Activated naive CD4-positive, alpha-beta T cell (primary cell): ENCODE measurements at places on chromosomes 4 and X.
A peak's percentile ranks its signal among the peaks of the same experiment; 100 is the strongest.

DNA sequence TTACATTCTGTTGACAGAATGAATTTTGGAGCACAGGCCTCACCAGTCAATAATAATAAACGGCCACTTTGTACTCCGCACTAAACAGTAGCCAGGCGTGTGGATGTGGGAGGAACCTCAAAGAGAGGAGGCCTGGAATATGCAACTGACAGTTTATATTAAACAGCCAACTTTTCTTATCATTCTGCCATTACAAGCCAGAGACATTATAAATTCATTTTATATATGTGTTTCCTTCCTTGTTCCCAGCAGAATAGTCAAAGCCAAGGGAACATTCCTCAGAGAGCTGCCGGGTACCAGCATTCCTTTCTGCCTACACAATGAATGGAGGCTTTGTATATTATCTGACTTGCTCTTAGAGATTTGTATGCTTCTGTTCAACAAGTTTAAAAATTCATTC, 436.5 kb upstream of the FTHL17 start:
- DNase-seq = no peak

DNA sequence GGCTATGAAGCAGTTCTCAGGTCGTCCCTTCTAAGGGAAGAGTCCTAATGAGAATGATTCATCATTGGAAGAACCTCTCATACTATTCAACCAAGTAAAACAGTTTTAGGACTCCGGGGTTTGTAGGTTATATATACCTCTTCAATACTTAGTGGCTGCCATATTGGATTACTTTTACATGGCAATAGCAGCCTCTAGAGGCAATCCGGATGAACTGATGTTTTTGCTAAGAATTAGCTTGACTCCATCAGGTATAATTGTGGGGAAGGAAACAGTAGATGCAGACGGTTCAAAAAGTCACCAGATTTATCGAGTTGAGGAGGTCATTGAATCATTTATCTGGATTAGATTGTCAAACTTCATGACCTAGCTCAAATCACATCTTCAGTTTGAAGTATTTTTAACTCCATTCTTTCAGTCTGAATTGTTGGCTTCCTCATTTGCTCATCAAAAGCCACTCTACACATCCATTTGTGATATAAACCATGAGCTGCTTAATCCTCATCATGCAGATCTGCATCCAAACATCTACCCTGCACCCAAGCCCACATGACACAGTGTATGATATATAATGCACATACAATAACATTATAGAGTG, 28.4 kb downstream of the GUCY1B1 start:
- no peak for DNase-seq

DNA sequence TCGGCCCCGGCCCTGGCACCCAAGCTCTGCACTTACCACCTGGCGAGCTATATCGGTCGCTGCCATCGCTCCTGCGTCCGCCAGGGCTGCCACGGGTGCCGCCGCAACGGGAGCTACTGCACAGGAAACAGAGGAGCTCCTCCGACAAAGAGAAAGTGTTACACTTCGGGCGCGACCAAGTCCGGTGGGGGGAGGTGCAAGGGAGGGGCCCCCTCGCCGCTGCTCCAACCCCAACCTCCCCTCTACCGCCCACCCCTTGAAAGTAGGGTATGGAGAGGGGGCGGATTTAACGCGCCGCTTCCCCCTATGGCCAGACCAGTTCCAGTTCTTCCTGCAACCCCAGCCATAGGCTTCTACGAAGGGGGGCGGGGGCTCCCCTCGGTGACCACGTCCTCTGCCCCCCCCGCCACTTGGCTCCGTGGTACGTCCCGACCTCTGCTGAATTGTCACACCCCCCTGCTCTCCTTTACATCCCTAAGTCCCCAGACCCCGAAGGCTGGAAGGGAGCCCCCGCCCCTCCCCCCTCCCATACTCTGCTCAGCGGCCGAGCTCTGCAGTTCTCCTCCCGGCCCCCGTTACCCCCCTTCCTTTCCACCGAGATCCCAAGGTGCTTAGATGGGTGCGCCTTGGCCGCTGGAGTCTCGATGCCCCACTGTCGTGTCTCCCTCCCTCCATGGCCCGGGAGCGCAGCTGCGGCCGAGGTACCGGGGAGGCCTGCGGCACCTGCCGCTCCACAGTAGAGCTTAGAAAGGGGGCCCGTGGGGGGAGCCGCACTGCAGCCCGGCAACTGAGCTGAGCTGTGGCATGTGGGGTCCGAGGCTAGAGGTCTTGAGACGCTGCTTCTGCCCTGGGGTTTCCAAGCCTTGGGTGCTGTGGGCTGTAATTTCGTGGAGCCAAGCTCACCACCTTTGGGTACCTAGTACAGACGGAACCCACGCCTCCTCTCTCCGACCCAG, at the start of gene SEPTIN6:
Gene SEPTIN6 (minus strand): TSS at position 129 of the 956 bp plus-strand sequence. CDS start 63 bp downstream, at position 66.
- DNase-seq = peak; percentile 75

GRCh38 chr4:116092961-116093360, 979.5 kb upstream of the NDST4 start:
- no peak for DNase-seq

- no peak for DNase-seq
Observed at GRCh38 chr4:10521424-10521823, 64.2 kb upstream of the ZNF518B start.

GRCh38 chrX:150929058-150929457, 30.6 kb upstream of the CD99L2 start:
- DNase-seq = no peak

GRCh38 chr4:165667969-165668368, 205.1 kb upstream of the TLL1 start:
- DNase-seq = no peak

DNA sequence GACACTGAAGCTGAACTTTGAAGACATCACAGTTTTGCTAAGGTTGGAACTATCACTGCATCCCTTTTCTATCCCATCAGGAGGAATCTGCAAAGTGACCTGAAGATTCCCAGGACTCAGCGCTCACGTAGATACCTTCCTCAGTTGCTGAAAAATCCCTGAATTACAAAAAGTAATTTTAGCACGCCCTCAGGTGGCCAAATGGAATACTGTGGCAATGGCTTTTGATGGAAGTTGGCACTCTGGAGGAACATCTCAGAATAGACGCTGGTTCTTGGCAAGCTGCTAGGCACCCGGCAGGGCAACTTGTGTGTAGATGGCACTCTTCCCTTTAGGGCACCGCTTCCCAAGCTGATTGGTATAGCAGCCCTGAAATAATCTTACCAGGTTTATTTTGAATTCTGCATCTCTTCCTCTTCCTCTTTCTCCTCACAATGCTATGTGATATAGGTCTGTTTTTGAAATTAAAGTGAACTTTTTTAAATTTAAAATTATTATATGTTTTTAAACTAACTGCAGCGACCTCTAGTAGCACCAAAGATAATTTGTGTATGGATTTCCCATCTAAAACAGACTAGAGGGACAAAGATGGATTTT, 16.3 kb upstream of the ESX1 start:
- DNase-seq = no peak

DNA sequence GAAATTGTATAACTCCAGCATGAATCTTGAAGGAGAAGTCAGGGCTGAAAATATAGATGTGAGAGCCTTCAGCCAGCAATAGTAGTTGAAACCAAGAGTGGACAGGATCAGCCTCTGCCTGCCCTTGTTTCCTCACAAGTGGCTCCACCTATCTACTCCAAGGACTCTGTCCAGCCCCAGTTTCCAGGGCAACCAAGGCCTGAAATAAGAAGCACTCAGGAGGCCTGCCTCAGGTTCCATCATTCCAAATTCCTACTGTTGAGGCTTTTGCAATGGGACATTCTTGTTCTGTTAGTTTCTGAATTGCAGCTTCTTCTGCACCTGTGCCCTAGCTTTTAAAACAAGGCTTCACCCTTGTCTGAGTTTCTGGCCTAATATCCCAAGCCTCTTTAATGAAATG, 41.6 kb downstream of the TRPC5OS start:
- DNase-seq = no peak

- no peak for DNase-seq
Observed at GRCh38 chrX:140525448-140525847, 20.6 kb upstream of the SOX3 start.

- DNase-seq = no peak
Observed at GRCh38 chr4:14151101-14151500, 523.6 kb upstream of the BOD1L1 start.

- DNase-seq = no peak
Observed at GRCh38 chr4:184942444-184943425, 75.6 kb upstream of the HELT start.

- no peak for DNase-seq
Observed at GRCh38 chr4:48667148-48667547, 112.9 kb downstream of the FRYL start.

DNA sequence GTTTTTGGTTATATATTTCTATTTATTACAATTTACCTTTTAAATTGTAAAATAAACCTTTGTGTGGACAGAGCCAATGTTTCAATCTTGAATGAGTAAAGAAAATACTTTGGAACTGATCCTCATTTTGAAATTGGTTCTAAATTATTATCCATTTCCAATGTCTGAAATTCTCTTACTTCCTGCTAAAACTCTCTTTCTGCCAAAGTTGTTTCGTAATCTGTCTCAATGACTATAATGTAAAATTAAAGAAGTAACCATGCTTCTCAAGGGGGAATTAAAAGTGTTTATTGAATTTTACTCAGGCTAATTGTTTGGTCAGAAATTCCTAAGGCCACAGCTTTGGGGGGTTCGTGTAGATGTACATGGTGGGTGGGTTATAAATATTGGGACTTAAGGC, 34.8 kb downstream of the YIPF6 start:
- DNase-seq = no peak

GRCh38 chr4:185700048-185700447, 111.9 kb downstream of the SORBS2 start:
- no peak for DNase-seq

GRCh38 chrX:111309083-111309482, 38.8 kb upstream of the CAPN6 start:
- DNase-seq = no peak

- no peak for DNase-seq
Observed at GRCh38 chrX:154775419-154776349, 13.0 kb downstream of the DKC1 start.

DNA sequence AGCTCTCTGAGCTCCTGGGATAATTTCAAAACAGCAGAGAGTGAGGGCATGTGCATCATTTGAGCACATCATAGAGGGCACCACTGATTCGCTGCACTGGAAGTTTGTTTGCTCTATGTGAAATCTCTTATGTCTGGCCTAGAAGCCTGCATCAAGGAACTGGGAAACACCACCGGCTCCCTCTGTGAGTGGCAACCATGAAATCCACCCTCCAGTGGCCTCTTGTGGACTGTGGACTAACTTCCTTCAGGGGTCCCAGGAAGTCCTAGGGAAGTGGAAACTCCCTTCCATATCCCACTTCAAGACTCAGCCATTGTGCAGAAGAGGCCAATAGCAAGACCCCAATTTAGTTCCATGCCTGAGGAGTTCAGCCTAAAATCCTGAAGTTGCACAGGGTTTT, 48.0 kb upstream of the IGFBP7 start:
- DNase-seq = no peak

DNA sequence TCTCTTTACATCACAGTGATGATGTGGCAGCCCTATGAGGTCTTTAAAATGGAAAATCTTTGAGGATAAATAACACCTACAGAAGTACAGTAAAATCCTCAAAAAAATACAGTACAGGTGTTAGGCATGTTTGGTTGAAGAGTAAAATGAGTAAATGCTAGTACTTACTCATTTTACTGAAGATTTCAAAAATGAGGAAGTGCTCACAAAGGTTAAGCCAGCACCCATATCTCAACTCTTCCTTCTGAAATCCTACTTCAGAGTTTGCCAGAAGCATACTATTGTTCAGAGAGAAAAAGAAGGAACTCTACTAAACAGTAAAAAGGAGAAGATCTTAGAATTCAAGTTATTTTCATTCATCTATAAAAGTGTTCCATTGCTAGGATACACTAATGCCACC, 130.9 kb downstream of the CBR4 start:
- DNase-seq = no peak

DNA sequence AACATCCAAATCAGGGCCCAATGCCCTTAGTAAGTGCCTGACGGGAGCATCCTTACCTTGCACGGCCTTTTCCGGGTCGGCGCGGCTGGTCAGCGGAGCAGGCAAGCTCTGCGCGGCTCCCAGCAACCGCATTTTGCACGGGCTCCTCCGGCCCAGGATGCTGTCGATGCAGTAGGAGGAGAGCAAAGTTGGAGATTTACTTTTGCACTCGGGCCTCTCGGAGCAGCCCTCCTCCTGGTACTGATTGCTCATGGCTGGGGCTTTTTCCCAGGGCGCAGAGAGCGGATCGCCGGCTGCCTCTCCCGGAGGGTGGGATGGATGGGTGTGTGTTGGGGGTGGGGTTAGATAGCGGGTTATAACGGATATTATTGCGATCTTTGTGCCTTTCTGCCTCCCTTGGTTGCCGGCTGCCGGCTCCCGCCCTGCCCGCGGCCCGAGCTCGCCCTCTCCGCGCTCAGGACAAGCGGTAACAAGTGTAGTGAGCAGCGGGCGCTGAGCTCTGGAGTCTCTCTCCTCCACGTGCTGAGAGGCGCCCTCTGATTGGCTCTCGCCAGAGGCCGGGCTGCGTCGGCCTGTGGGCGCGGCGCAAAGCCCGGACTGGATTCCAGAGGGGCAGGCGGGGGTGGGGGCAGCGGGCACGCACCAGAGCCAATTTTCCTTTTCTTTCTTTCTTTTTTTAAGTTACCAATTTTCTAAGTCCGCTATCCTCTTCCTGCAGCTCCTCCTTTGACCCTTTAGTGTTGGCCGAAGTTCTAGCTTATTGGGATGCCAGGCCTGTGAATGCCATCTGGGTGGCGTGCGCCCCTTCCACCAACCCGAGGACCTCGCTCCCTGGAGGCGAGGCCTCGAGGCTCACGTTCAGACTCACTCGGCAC, at the start of gene ARX:
Gene ARX (minus strand): TSS at position 480 of the 875 bp plus-strand sequence. CDS start 228 bp downstream, at position 252.
- no peak for DNase-seq

GRCh38 chrX:108130889-108131288, 39.3 kb downstream of the ATG4A start:
- no peak for DNase-seq

GRCh38 chr4:90357117-90357710, 230.0 kb downstream of the CCSER1 start:
- DNase-seq = no peak

DNA sequence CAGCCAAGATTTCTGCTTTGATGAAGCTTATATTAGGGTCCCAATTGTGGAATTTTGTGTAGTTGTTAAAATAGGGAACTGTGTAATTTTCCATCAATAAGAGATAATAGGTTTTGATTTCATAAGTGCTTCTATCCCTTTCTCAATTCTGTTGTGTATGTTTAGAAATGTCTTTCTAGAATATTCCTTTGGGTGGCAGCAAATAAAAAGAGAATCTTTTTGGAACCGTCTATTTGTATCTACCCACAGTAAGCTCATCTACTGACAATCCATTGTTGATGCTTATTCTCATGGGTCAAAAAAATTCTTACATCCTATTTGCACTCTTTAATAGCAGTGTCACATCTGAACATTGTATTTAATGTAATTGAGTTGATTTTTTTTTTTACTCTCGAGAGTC, 61.7 kb downstream of the TMA16 start:
- DNase-seq = no peak

- DNase-seq = no peak
Observed at GRCh38 chrX:139762400-139763183, 54.6 kb upstream of the MCF2 start.

GRCh38 chr4:84814094-84814750, 152.3 kb downstream of the WDFY3 start:
- no peak for DNase-seq

DNA sequence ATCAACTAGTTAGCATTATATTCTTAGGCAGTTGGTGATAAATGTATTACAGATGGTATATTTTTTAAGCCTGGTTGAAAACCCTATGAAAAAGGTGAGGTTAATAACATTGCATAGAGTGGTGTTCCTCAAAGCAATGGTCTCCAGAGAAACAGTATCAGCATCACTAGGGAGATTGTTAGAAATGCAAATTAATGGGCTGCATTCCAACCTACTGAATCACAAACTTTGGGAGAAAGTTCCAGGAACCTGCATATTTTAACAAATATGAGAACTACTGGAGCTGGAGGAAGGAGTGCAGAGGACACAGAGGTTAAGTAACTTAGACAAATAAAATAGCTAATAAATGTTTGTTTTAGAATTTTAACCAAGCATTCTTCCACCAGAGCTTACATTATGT, 166.9 kb upstream of the PCDH10 start:
- no peak for DNase-seq
